ENCODE measurements at places on chromosomes 5 and 9. TPM values are rescaled to one million over a fixed set of nuclear protein-coding genes. Genes with fewer than 3 reads are reported as not detected.

DNA sequence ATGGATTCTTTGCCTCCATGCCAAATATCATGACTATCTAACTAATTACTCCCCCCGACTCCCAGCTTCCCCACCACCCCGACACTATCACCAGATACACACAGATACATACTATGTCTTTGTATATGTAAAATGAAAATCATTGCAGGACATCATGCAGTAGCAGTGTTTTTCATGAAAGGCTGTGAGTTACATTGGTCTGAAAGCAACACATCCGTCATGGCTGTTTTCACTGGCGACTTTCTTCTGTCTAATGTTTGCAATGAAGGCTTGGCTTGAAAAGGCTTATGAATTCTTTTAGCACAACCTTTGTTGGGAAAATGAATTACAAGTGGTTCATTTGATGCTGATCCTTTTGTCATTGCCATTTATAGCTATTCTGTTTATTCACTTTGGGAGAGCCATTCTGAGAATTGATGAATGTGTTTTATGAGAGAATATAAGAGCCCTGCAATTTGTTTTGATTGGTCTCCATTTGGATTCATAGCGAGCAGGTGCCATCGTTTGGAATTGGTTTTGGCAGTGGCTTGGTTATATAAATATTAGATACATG is 103.4 kb downstream of the PIP5K1B start:
- no peak for DNase-seq

- DNase-seq, result peak; percentile 76
These were observed 73.8 kb upstream of the ITGA2 start for GRCh38 chr5:52915176-52915875.

GRCh38 chr9:77438653-77439052 is 209.5 kb downstream of the GNA14 start:
- no peak for DNase-seq

- peak; percentile 83 for DNase-seq
These were observed at the start of gene FOXD1 for GRCh38 chr5:73448463-73449136. TSS of gene FOXD1 (minus strand) at chr5:73448777. CDS start at chr5:73448362, 415 bp downstream.

GRCh38 chr5:61811052-61811451 is 479.0 kb downstream of the ZSWIM6 start:
- no peak for DNase-seq

SLC4A9 gene
- total RNA-seq, result 0.29 TPM

DNA sequence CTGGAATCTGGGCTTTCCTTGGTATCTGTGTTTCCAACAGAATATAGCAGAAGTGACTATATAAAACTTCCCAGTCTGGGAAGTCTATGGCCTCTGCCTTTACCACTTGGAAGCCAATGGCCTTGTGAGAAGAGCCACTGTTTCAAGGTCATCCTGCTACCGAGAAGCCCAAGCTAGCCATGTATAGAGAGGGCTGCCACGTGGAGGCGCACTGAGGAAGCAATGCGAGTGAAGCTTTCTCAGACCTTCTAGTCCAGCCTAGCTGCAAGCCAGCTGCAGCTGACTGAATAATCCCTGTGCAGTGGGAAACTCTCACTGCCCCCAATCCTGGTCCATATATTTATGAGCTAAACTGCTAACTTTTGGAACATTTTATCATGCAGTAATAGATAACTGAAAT is 661.8 kb upstream of the RIOK2 start:
- DNase-seq, result no peak

DNA sequence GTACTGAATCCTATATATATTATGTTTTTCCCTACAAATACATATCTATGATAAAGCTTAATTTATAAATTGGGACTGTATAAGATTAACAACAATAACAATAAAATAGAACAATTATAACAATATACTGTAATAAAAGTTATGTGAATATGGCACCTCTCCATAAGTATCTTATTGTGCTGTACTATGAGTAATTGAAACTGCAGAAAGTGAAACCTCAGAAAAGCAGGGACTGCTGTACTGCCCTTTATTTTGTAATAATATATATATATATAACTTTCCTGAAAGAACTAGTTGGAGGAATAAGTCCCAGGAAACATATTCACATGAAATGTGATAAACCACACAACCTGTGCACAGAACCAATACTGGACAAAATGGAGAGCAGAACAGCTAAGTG is 77.3 kb downstream of the PAM start:
- DNase-seq, result no peak

APBA1 gene
- 0.07 TPM for total RNA-seq

DNA sequence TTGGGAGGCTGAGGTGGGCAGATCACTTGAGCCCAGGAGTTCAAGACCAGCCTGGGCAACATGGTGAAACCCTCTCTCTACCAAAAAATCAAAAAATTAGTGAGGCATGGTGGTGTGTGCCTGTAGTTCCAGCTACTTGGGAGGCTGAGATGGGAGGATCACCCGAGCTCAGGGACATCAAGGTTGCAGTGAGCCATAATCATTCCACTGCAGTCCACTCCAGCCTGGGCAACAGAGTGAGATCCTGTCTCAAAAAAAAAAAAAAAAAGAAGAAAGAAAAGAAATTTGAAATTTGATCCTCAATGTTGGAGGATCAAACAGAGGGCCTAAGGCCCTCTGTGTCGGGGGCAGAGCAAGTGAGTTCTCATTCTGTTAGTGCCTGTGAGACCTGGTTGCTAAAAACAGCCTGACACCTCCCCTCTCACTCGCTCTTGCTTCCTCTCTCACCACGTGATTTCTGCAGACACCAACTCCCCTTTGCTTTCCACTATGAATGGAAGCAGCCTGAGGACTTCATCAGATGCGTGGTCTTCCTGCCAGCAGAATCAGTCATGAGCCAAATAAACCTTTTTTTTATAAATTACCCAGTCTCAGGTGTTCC is 8.4 kb upstream of the GOLPH3 start:
- no peak for DNase-seq

GRCh38 chr9:90132866-90133265 is 509.8 kb downstream of the DIRAS2 start:
- DNase-seq, result no peak

- DNase-seq, result no peak
These were observed 2.1 kb upstream of the SLC25A46 start for GRCh38 chr5:110736753-110737152.

DNA sequence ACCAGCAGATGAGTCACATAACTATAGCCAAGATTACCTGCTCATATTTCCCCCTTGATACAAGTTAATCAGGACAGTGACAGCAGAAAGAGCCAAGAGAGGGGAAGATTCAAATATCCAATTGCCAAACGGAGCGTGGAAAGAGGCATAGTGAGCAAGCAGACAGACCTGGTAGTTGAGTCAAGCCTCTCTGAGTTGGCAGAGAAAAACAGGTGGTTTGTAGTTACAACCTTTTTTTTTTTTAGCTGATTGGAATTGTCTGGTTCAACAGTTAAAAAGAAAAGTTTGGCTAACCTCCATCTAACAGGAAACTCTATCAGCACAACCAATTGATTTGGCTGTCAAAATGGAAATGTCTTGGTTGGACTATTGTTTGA is 272.1 kb downstream of the TLE1 start:
- DNase-seq, result peak; percentile 67

HTR1A gene
- not detected for total RNA-seq

- DNase-seq, result no peak
These were observed 1.1 kb upstream of the ELL2 start for GRCh38 chr5:95962785-95963184.

LEAP2 gene
- total RNA-seq, result not detected

GRCh38 chr9:127166651-127167524 is 44.5 kb upstream of the ANGPTL2 start:
- DNase-seq, result peak; percentile 75

GRCh38 chr9:71783120-71783523 is 14.8 kb upstream of the CEMIP2 start:
- peak; percentile 65 for DNase-seq

HAVCR1 gene
- not detected for total RNA-seq

CYLC2 gene
- total RNA-seq, result not detected

FSTL4 gene
- total RNA-seq, result 4.2 TPM

DNA sequence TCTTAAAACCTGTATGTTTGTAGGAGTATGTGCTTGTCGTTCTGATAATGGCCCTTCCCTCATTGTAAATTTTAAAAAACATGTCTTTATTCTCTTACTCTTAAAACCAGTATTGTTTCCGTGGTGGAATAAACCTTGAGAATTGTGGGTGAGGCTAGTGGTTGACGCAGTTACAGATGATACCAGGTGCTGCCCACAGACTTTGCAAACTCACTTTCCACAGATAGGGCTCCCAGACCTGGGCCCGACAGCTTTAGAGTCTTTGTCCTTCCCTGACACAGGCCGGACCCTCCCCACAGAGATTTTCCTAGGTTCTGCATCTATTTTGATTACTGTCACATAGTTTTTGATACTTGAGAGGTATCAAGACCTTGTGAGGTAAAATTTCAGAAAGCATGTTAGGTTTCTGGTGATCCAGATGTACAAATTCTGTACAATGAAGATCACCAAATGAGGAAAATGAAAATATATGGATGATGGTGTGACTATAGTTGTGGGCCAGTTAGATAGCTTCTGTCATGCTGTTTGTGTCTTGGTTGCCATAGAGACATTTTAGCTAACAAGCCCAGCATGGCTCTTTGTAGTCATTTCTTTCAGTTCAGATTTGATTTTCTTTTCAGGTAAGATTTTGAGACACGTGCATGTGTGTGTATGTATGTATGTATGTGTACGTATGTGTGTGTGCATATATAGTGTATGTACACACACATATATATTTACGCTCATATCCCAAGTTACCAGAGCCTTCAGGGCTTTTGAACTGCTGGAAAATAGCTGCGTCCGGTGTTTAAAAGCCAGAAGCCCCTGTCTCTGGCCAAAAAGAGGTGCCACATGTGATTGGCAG is 33.8 kb downstream of the DMRT1 start:
- DNase-seq, result no peak

GRCh38 chr5:142872795-142873194 is 102.6 kb downstream of the ARHGAP26 start:
- DNase-seq, result peak; percentile 88

CEL gene
- 0.47 TPM for total RNA-seq

GRCh38 chr5:181217111-181217802 is 5.8 kb upstream of the TRIM41 start:
- peak; percentile 48 for DNase-seq

ST8SIA4 gene
- 0.63 TPM for total RNA-seq

Data from PC-3 (cell line).